ENCODE measurements at places on chromosomes 7 and 10.

DNA sequence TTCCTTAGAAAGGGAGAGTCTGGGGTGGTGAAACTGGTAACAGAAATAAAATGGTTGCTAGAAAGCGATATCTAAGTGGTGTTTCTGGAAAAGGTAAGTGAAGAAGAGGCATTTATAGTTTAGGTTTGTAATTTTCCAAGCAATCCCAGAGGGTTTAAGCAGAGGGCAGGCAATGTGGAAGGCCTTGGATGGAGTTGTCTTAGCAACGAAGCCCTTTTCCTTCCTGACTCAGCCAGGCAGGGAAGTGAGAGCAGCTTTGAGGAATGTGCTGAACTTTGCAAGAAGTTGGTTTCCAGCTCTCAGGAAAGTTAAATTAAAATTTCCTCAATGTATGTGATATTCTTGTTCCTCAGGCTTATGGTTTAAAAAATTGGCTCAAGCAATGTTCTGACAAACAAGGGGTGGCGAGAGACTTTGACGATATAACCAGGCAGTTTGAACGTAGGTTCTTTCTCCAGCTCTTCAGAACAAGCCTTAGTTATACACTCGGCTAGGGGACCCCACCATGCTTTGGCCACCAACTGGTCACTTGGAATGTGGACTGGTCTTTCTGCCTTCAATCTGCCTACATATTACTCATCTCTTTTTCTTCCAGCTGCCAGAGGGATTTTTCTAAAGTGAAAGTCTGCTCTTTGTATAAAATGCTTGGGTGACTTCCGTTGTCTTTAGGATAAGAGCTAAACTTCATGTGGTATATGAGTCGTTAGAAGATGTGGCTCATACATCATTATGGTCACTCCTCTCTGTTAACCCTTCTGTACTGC is 66.9 kb upstream of the SLC25A13 start:
- peak; percentile 21 for DNase-seq

- peak; percentile 28 for DNase-seq
Observed at GRCh38 chr7:28865601-28866144, 92.5 kb downstream of the TRIL start.

DNA sequence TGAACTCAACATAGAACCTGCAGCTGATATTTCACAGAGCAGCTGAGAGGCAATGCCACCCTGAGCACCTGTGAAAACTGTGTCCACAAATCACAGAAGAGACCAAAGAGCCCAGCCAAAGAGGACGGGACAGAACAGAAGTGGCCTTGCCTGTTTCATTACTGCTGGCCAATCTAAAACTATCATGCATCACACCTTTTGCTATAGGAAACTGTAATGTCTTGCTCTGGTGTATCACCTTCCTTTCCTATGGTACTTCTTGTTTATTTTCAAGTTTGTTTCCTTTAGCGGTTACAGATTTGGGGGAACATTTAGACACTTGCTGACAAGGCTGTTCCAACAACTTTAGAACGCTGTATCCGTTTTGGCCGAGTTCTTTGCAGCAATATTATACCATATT is 80.3 kb downstream of the PIP4K2A start:
- no peak for DNase-seq

DNA sequence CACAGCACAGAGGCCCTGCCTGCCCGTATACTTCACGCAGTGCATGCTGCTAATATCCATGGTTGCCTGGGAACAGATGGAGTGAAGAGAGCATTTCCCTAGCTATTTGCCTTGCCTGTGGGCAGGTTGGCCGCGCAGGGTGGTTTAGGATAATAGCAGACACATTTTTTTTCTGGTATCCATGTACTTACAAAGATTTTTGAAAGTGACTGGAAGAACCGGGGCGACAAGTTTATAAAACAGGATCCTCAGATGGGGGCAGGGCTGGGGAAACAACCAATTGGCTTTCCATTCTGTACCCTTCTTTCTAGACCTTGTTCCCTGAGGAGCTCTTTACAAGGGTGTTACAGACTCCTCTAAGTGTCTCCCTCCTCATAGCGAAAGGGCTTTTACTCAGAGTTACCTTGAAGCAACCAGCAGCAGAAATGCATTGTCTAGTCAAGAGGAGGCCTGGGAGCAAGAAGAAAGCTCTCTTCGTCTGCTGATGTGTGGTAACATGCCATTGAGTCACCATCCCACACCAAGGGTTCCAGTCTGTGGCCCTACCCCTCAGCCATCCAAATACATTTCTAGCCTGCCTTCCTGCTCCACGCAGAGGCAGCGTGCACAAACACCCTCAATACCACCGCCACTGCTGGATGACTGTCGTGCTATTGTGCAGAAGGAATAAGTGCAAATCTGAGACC is 31.5 kb downstream of the MTURN start:
- no peak for DNase-seq

DNA sequence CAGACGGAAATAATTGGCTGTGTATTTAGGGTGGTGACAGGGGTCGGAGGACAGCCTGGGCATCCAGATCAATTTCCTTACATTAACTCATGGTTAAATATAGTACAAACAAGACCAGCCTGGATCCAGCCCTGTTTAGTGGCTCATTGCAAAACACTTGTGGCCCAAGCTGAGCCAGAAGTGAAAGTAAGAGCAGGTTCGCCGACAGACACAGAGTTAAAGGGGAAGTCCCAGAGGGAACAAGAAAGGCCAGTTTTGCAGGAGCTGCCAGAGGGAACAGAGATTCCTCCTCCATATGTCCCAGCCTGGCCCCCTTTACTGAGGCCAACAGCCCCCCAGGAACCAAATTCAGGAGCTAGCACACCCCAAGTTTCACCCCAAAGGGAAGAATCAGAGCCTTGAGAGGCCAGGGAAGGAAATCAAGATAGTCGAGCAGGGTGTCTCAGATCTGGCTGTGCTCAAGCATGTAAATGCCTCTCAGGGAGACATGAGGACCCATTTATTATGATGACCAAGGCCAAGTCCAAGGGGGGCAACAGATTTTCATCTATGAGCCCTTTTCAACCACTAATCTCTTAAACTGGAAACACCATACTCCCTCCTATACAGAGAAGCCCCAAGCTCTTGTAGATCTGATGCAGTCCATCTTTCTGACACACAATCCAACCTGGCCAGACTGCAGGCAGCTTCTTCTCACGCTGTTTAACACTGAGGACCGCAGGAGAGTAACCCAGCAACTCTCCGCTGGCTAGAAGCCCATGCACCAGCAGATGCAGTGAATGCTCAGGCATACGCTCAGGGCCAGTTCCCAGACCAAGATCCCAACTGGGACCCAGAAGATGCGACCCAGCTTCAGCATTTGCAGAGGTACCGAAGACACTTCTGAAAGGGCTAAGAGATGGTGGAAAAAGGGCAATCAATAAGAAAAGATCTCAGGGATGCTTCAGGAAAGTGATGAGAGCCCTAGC is 15.9 kb upstream of the ADCK2 start:
- no peak for DNase-seq

- no peak for DNase-seq
Observed at GRCh38 chr7:139099172-139099947, 10.2 kb downstream of the ZC3HAV1 start.

DNA sequence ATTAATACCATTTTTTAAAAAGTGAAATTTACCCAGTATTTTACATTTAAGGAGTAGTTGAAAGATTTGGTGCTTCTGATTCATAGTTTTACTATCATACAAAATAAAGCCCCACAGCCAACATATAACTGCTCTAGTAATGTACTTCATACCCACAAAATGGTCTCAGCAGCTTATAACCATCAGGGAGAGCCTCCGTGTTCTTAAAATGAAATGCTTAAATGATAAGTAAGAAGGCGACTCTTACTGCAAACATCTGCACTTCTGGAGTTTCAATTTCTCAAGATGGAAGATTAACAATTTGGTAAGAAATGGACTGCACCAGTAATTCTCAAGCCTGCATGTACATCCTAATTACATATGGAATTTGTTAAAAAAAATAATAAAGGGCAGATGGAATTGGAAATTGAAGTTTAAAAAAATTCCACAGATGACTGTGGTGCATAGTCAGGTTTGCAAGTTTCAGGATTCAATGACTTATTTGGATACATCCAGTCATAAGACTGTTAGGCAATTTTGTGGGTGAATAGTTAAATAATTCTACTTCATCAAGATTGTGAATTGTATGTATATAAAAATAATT is 461.0 kb downstream of the KIF20B start:
- DNase-seq, result peak; percentile 82

DNA sequence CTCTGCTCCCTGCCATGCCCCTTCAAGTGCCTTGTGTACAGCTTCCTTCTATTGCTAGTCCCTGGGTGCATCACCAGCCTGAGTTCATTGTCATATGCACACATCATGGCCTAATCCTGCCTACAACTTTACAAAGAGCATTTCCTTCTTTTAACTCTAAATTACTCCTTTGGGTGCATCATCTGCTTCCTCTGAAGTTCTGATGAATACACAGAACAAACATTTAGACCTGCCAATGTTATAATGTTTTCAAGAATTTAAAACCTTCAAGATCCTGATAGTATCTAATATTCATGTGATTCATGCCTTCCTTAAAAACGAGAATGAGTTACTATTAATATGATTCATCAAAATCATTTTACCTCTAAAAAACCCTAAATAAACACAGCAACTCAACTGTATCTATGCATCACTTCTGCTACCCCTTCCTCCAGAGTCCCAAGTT is 357.1 kb downstream of the MAGI2 start:
- no peak for DNase-seq

- DNase-seq, result no peak
Observed at GRCh38 chr7:120039138-120039537, 233.8 kb upstream of the KCND2 start.

DNA sequence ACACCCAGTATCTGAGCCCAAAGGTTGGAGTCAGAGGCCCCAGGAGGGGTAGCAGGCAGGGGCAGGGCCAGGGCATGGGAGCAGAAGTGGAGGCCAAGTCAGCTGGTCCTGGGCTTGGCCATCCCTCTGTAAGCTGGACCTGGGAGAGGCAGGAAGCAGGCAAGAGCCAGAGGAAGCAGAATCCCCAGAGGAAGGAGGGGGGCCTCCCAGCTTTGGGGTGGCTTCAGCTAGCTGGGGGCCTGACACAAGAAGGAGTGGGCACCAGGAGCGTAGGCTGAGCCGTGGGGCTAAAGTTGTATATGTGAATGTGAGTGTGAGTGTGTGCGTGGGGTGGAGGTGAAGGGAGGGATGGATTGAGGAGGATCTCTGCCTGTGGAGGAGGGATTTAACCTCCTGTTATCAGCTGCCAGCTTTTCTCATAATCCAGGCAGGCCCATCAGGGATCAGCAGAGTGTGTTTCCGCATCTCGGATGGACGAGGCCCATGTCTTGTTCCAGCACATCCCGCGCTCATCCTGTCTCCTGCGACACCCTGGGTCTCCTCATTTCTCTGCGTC is 54.0 kb downstream of the NEURL1 start:
- DNase-seq, result no peak

DNA sequence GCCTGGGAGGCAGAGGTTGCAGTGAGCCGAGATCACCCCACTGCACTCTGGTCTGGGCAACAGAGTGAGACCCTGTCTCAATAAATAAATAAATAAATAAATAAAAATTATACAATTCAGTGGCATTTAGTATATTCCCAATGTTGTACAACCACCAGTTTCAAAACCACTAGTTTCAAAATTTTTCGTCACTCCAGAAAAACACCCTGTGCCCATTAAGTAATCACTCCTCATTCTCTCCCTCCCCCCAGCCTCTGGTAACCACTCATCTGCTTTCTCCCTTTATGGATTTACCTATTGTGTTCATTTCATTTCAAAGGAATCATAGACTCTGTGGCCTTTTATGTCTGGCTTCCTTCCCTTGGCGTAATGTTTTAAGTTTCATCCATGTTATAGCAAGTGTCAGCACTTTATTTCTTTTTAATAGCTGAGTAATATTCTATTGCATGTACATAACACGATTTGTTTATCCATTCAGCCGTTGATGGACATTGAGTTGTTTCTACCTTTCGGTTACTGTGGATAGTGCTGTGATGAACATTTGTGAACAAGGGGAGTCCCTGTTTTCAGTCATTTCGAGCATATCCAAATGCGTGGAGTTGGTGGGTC is 29.4 kb upstream of the GOLGA7B start:
- DNase-seq, result no peak

GRCh38 chr7:41755096-41755495 is 52.2 kb upstream of the INHBA start:
- no peak for DNase-seq

DNA sequence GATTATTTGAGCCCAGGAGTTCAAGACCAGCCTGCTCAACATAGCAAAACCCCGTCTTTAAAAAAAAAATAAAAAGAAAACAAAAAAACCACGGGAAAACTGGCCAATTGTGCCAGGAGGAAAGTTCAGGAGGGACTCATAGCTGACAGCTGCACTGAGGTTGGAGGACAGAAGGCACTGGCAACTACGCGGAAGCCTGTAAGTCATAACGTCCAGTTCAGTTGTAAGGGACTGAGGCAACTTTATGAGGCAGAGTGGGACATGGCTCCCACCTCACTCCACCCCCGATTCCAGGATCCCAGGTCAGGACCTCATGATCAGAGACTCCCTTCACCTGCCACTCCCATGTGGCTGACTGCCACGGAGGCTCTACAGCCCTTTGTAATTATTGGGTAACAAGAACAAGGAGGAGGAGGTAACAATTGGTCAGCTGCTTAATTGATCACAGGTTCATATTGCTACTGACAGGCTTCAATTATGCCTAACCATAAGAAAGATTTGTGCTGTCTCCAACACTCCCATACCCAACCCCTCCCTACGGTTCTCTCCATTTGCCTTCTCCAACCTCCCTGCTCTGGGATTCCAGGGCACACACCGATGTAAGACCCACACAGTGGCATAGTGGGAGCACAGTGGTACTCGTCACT is 1.9 kb upstream of the CCL24 start:
- no peak for DNase-seq

DNA sequence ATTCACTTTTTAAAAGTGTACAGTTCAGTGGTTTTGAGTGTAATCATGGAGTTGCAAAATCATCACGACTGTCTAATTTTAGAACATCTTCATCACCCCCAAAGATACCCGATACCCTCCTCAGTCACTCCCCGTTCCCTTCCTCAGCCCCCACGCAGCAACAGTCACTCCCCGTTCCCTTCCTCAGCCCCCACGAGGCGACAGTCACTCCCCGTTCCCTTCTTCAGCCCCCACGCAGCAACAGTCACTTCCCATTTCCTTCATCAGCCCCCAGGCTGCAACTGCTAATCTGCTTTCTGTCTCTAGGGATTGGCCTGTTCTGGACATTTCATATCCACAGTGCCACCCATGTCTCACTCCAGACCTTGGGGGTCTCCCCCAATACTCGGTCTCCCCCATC is 161.6 kb upstream of the PPP2R2D start:
- DNase-seq, result no peak

DNA sequence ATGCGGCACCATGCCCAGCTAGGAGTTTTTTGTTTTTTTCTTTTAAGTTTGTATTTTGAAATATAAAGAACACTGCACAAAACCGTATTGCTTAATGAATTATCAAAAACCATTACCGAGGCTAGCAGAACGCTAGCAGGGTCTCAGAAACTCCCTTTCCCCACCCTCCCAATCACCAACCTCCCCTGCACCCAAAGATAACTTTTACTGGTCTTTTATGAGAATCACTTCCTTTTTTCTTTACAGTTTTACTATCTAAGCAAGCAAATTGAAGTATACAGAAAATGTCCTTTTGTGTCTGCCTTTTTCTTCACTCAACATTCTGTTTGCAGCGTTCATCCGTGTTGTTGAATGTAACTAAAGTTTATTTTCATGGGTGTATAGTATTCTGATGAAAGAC is 13.4 kb downstream of the HIP1 start:
- no peak for DNase-seq

- no peak for DNase-seq
Observed at GRCh38 chr7:7185371-7185989, 3.1 kb downstream of the C1GALT1 start.

- no peak for DNase-seq
Observed at GRCh38 chr10:68796605-68797004, 30.7 kb upstream of the STOX1 start.

Data from fibroblast of the conjunctiva (primary cell).